ENCODE measurements at places on chromosomes 3 and 15. TPM values are rescaled to one million over a fixed set of nuclear protein-coding genes. Genes with fewer than 3 reads are reported as not detected.

The KIF23 gene
- total RNA-seq = 26.5 TPM

The SRPRB gene
- total RNA-seq = 97.0 TPM

The PIERCE2 gene
- 4.6 TPM for total RNA-seq

The CP gene
- 105 TPM for total RNA-seq

The PLCD1 gene
- total RNA-seq = 42.3 TPM

The TEX264 gene
- total RNA-seq = 45.6 TPM

Data from articular chondrocyte of knee joint (primary cell).